ENCODE measurements at places on chromosomes 13 and 19.

- DNase-seq = no peak
Measured at GRCh38 chr13:92649140-92649813, 577.3 kb upstream of the GPC6 start.

DNA sequence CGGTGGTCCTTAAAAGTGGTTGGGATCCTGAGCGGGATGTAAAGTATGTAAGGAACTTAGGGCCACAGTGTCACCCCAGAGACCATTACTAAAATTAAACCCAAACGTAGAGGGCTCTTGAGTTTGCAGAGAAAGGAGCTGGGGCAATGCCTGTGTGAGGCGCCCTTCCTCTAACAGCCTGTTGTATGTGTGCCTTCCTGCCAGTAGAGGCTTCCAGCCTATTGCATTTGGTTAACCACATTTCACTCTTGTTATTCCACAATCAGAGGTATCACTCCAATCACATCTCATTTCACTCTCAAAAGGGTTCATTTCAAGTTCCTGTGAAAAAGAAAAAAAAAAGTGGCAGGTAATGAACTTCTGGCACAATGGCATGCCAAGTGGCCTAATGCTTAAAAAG is 29.4 kb downstream of the DIAPH3 start:
- peak; percentile 14 for DNase-seq

DNA sequence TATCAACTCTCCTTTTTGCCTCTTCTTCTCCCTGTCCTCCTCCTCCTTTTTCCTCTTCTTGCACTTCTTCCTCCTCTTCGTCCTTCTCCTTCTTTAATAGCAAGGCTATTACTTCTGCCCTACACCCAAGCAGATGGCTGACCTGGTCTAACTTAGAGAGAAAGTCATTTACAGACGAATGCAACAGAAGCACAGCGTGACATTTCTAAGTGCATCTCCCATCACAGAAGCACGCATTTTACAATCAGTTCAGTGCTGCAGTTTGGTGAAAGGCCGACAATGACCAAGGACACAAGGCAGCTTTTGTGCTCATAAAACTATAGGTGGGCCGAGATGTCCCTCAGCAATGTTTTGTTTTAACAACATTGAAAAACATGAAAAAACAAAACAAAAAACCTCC is 231.5 kb downstream of the FGF14 start:
- no peak for DNase-seq

GRCh38 chr13:98918771-98919170 is 59.1 kb downstream of the DOCK9 start:
- no peak for DNase-seq

GRCh38 chr13:39527961-39528660 is 74.9 kb downstream of the LHFPL6 start:
- DNase-seq = peak; percentile 80

DNA sequence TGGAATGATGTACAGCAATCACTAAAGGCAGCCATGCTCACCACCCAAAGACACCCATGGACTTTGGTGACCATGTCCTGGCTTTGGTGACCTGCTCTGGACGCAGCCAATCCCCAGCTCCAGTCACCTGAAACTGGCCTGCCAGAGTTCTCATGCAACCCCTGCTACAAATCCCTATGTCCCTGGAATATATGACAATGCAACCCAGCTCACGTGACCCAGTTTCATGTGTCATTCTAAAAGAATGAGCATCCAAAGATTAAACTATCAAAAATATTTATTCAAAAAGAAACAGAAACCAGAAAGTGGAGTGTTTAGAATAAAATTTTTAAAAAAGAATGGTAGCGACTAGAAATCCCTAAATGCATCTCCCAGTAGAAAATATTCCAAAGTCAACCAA is 203.3 kb upstream of the IRS2 start:
- peak; percentile 23 for DNase-seq

- no peak for DNase-seq
Measured at GRCh38 chr13:42855410-42855809, 74.0 kb downstream of the FAM216B start.

GRCh38 chr13:113646376-113646775 is 11.6 kb downstream of the ATP4B start:
- DNase-seq = no peak

GRCh38 chr19:14577885-14578427 is 4.9 kb upstream of the CLEC17A start:
- DNase-seq = no peak

DNA sequence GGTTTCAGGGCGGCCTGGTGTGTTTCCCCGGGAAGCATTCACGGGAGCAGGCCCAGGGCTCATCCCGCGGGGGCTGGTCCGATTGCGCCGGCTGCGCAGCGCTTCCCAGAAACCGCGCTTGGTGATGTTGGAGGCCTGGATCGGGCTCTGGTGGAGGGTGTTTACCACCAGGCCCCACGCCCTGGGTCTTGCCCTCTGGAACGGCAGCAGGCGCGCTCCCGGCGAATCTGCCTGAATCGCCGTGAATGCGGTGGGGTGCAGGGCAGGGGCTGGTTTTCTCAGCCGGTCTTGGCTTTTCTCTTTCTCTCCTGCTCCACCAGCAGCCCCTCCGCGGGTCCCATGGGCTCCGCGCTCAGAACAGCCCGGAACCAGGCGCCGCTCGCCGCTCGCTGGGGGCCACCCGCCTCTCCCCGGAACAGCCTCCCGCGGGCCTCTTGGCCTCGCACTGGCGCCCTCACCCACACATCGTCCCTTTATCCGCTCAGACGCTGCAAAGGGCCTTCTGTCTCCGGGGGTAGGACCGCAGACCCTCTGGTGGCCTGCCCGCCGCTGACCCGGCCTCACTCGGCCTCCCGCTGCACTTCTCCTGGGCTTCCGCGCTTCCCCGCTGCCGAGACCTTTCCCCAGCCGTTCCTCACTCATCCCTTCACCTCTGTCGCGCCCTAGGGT is 69.4 kb upstream of the GJB6 start:
- no peak for DNase-seq

DNA sequence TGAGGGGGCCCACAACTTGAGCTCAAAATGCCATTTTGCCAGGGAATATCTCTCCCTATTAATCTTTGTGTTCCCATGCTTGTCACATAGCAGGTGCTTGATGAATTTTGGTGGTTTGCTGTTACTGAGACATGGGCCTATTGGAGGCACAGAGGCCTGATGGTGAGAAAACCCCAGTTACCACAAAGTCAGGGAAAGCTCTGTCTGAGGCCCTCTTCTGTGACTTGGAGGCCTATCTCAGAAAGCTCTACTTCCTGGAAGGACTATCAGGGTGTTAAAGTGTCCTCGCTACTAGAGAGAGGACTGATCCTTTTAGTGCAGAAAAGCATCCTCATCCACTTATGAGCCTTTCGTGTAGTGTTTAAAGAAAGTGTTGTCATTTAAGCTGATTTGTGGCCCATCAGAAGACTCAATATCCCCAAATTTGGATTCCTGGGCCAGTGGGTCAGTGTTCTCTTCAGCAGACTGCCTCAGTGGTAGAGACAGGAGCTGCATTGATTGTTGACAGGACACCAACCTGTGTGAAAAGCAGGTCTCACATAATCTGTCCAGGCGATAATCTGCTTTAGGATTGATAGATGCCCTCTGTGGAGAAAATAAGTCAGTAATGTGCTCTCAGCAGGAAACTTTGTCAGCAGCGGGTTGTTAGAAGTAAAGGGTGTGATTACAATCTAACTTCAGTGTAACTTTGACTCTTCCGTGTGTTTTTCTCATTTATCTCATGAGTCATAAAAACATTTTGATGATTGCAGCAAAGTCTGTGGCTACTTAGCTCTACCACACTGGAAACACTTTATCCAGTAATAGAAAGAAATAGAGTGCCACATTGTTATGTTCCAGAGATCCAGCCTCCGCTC is 121.0 kb downstream of the AKAP11 start:
- no peak for DNase-seq

DNA sequence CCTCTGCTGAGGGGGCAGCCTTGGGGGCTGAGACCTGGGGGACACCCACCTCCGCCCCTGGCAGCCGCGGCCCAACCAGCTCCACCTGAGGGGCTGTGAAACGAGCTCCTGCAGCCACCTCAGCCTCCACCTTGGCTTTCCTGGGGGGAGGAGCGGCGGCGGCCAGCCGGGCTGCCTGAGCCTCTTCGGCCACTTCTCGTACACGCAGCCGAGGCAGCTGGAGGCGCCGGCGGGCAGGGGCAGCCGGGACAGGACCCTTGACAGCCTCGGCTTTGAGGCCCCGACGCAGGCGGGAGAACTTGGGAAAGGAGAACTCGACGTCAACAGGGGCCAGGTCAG is 7.6 kb upstream of the HIPK4 start:
- no peak for DNase-seq

- no peak for DNase-seq
Measured at GRCh38 chr13:34708566-34709313, 233.3 kb upstream of the NBEA start.

- DNase-seq = no peak
Measured at GRCh38 chr13:32447894-32448623, 20.1 kb upstream of the N4BP2L1 start.

- DNase-seq = no peak
Measured at GRCh38 chr19:29432677-29433076, 93.1 kb upstream of the VSTM2B start.

GRCh38 chr13:99717959-99718674 is 216.8 kb downstream of the TM9SF2 start:
- DNase-seq = no peak

GRCh38 chr19:57558525-57558924 is 1.1 kb downstream of the ZNF550 start:
- DNase-seq = no peak

GRCh38 chr19:10000171-10000826 is 10.0 kb downstream of the COL5A3 start:
- peak; percentile 67 for DNase-seq

- DNase-seq = no peak
Measured at GRCh38 chr13:53941588-53942190, 913.1 kb downstream of the OLFM4 start.

DNA sequence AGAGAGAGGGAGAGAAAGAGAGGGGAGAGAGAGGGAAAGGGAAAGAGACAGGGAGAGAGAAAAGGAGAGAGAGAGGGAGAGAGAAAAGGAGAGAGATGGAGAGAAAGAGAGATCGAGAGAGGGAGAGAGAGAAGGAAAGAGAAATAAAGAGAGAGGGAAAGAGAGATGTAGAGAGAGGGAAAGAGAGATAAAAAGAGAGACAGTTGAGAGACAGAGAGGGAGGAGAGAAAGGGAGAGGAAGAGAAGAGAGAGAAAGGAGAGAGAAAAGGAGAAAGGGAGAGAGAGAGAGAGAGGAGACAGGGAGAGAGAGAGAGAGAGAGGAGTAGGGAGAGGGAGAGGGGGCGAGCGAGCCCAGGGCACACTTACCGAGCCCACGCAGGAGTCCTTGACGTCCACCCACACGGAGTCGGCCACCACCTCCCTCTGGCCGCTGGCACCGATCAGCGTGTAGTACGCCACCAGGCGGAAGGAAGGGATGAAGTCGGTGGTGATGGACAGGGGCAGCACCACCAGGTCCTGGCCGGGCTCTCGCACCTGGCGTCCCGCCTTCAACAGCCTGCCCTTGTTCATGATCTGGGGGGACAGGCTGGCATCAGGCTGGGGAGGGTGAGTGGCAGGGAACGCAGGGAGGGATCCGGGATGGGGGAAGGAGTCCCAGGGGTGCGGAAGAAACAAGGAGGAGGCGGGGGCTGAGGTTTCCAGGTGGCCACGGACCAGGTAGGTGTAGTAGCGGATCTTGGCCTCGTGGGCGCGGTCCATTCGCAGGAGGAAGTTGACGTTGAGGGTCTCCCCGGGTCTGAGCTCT is 10.0 kb downstream of the C3 start:
- no peak for DNase-seq

DNA sequence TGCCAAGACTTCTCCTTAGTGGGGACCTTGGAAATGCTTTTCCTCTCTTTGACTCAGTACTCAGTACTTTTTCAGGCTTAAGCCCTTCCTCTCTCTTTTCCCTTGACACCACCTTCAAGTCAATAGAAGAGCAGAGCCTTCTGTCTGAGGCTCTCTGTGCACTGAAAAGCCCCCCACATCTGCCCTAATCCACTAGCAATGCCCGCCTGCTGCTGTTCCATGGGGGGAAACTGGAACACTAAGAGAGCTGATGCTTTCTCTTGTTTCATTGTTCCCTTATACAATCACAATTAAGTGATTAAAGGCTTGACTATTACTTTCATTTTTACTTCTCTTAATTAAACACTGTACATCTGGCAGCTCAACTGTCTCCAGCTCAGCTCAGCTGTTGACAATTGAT is 254.5 kb downstream of the SLITRK6 start:
- no peak for DNase-seq

GRCh38 chr19:41861116-41861768 is 1.2 kb downstream of the RPS19 start:
- no peak for DNase-seq

DNA sequence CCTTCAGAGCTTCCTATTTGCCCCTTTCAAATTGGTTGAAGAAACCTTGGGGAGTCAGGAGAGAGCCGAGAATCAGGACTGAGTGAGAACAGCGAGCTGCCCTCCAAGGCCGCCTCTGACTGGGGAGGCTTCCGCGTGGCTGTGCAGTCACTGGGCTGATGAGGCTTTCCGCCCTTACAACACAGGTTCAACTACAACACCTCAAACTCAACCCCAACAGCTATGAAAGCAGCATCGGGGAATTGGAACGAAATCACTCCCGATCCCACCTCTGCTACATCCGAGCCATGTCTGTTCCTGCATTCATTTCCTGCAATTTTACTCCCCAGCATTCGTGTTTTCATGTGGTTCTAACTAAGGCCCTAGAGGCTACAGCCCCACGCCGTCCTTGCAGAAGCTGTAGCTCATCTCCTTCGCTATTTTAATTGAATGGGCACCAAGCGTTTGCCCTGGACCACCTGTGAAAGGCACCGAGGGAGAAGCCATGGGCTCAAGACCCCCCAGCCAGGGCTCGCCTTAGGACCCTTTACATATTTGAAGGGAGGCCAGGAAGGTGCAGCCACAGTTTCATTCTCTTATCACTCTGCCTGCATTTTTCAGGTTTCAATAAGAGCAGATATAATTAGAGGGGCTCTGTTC is 12.3 kb upstream of the RASA3 start:
- DNase-seq = no peak

DNA sequence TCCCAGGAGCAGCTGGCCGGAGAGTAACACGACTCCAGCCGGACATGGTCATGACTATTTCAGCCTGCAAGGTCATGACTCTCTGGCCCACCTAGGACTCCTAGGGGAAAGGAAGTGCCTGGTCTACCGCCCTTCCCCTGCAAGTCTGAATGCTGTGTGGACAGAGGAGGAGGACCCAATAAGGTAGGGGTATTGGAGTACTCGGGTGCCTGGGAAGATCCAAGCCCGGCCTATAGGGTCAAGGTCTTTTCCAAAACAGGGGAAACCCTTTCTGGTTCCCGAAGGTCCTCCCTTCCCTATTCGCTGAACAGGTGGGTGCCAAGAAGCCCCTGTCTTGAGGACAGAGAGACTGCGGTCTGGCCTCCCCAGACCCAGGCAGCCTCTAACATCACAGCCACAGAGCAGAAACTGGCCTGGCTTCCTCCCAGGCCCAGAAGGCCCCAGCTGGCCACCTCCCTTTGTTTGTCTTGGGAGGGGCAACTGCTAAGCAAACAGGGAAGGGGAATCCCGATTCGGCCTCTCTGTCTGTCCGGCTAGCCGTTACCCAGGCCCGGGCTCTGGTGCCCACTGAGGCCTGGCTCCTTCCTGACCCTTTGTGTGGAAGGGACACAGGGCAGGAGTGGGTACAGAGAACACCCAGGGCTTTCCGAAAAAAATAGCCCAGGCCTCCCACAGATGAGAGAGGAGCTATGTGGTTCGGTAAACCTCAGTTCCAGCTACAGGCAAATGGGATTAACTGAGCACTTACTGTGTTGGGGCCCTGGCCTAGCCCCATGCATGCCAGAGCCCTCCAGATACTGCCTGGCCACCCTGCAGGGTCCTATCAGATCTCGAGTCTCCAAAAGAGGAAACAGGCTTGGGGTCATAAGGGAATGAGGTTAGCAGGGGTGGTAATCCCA is 5.2 kb upstream of the GRAMD1A start:
- no peak for DNase-seq

- no peak for DNase-seq
Measured at GRCh38 chr13:60273971-60274527, 110.3 kb upstream of the DIAPH3 start.
